ENCODE measurements at places on chromosomes 2 and 18. TPM values are rescaled to one million over a fixed set of nuclear protein-coding genes. Genes with fewer than 3 reads are reported as not detected.

The SERPINB7 gene
- 1.6 TPM for total RNA-seq

The CYS1 gene
- 2.5 TPM for total RNA-seq

The SP140 gene
- 5.3 TPM for total RNA-seq

The LINC00305 gene
- total RNA-seq, result not detected

The KCNIP3 gene
- total RNA-seq, result 0.15 TPM

The SPEG gene
- total RNA-seq, result 6.1 TPM

- DNase-seq, result no peak
Measured at GRCh38 chr2:136423516-136423996, 305.6 kb upstream of the CXCR4 start.

DNA sequence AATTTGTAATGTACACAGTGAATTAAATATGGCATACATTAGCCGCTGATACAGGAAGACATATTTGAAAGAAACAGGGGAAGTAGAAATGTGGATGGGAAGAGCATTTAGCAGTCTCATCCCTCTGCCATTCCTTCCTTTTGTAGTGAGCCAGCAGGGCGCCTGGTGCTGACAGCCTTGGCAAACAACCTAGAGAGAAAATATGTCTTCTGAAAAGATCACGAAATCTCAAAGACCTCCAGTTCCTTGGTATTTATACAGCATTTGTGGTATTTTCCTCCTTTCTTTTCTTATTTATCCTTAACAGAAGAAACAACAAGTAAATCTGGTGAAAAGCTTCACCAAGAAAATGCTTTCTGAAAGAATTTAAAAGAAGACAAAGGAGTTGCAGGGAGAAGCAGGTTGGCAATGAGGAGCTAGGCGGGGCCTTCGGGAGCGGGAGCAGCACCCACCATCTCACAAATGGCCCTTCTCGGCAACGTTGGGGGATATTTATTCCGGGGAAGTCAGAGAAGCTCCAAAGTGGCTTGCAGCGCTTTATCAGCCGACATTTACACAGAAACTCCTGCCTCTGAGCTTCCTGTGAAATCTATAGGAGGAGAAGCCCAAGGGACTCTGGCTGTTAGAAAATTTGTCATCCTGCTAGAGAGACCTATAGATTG, 406.1 kb upstream of the NRP2 start:
- no peak for DNase-seq

- DNase-seq, result no peak
Measured at GRCh38 chr2:236319036-236319435, 54.8 kb upstream of the ASB18 start.

DNA sequence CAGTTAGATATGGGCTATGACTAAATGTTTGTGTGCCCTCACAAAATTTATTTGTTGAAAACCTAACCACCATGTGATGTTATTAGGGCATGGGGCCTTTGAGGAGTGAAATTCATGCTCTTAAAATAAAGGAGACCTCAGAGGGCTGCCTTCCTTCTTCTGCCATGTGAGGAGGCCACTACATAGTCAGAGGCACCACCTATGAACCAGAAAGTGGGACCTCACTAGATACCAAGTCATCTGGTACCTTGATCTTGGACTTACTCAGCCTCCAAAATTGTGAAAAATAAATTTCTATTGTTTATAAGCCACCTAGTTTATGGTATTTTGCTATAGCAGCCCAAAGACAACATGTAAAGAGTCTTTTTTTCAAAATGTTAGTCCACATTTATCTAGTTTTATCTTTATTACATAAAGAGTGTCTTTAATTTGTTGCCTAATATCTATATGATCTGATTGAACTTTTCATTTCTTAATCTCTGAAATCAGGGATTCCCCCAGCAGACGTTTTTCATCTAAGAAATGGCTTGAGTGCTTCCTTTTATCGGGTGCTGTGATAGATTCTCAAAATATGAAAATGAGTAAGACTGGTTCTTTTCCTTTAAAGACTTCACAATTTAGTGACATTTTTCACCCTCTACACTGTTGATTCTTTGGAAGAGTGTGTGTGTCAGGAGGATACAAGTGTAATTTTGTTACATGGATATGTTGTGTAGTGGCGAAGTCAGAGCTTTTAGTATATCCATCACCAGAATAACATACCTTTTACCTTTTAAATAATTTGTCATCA, 34.2 kb downstream of the PMS1 start:
- no peak for DNase-seq

DNA sequence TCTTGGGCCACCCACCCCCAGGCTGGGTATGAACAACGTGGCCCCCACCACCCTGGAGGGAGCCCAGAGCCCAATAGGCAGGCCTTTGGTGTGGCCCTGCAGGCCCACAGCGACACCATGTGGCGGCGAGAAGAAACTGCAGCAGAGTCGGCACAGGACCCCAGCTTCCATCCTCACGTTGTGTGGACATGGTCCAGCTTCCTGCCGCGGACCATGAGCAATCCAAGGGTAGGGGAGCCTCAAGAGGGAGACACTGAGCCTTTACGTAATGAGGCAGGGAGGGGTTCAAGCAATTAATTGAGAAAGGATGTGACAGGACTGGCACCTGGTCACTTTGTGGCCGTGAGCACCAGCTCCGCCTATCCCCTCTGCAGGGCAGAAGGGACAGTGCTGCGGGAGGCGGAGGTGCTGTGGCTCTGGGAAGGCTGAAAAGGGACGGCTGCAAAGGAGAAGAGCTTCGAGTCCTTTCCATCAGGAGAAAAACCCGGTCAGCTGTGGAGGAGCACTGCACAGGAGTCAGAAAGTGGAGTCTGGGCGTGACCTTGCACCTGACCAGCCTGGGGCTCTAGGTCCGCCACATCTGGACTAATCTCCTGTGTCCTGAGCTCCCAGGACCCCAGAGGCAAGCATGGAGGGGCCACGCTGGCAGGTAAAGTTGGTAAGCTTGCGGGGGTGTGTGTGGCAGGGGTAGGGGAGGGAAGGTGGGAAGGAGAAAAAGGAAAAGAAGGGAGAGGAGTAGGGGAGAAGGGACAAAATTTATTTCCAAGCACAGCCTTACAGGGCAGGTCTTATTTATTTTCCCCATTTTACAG, 44.9 kb downstream of the TMEM37 start:
- DNase-seq, result no peak

DNA sequence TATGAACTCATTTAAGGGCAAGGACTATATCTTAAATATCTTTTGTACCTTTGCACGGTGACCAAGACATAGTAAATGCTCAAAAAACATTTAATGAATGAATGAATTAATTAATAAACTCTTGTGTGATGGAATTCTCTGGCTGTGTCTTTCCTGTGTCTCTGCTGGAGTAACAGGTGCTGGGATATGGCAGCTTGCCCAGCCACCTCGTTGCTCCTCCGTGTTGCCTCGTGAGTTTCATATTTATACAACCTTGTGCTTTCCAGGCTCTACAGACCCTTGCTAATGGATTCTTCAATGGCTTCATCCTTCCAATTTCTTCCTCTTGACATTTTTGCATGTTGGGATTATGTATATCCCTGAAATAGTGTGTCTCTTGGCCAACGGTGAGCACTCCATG, 30.4 kb downstream of the CTAGE1 start:
- no peak for DNase-seq

GRCh38 chr2:190840569-190841172, 40.0 kb upstream of the GLS start:
- no peak for DNase-seq

- DNase-seq, result no peak
Measured at GRCh38 chr2:166074011-166074410, 53.8 kb downstream of the SCN1A start.

- no peak for DNase-seq
Measured at GRCh38 chr2:75608684-75609333, 37.8 kb upstream of the MRPL19 start.
